ENCODE measurements at places on chromosomes 11 and 22.

DNA sequence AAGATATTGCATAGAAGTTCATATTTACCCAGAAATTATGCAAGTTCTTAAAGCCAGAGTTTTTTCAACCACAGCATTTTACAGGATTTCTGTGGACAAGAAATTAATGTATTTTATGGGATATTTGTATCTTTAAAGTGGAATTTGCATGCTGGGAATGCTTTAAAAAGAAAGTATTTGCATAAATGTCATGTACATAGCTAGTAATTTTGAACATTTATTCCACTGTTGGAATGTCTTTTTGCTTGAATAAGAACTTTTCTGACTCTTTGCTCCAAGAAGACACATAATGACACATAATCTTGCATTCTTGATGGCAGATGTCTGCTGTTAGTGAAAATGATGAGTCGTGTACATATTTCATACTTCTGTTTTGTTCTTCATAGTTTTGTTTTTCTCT, 66.6 kb downstream of the ATXN10 start:
- no peak for DNase-seq

DNA sequence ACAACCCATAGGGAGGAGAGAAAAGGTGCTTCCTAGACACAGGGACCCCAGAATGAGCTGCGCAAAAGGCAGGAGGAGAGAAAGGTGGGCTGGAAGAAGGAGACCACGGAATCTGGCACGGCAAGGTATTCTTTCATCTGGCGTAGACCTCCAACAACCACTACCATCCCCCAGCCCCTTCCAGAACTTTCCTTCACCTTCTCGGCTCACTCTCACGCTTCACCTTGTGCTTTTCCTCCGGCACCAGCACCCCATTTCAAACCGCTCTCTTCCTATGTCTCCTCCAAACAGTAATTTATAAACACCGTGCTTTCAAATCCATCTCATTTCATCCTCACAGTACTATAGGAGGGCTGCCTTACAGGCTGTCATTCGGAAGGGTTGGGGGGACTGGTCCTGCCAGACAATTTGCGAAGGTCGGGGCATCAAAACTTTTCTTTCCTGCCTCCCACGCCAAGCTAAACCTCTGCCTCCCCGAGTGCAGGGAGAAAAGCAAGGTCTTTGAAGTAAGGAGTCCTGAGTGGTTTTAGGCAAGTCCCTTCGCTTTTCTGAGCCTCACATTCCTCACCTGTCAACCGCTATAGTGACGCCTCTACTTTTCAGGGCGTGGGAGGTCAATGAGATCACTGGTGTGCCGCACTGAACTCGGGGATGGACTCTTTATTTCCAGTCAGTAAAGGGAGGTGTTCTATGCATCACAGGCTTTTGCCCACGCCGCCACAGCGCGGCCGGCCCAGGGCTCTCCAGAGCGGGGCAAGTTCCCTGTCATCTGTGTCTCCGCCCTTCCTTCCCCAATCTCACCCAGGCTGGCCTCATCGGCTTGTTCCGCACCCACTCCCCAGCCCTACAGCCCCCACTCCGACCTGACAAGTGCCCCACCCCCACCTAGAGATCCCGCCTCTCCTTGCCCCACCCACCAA, 800 bp downstream of the KCTD21 start:
- no peak for DNase-seq

DNA sequence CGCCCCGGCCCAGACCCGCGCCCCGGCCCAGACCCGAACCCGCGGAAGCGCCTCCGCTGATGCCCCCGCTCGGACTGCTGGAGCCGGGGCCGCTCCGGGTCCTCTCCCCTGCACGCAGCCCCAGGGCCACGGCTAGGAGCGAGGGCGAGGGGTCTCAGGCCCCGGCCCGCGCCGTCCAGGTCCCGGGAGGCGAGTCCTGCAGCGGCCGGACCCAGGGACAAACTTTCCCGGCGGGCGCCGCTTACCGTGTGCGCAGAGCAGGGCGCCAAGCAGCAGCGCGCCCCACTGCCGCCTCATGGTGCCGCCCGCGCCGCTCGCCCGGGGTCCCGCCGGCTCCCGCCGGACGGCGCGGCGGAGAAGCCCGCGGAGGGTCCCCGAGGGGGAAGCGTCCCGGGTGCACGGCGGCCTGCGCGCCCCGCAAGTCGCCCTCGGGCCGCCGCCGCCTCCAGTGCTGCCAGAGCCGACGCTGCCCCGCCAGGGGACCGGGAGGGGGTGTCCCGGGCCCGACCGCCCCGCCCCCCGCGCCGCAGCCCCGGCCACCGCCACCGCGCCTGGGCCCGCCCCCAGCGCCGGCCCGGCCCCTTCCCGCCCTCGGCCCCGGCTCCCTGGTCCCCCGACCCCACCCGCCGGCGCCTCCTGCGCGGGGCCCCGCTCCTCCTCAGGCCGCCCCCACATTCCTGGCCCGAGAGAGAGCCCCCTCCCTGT, at the start of gene LRP4:
TSS of gene LRP4 (minus strand) at position 468 of the 705 bp plus-strand sequence. CDS start at position 297, 171 bp downstream.
- peak; percentile 51 for DNase-seq

DNA sequence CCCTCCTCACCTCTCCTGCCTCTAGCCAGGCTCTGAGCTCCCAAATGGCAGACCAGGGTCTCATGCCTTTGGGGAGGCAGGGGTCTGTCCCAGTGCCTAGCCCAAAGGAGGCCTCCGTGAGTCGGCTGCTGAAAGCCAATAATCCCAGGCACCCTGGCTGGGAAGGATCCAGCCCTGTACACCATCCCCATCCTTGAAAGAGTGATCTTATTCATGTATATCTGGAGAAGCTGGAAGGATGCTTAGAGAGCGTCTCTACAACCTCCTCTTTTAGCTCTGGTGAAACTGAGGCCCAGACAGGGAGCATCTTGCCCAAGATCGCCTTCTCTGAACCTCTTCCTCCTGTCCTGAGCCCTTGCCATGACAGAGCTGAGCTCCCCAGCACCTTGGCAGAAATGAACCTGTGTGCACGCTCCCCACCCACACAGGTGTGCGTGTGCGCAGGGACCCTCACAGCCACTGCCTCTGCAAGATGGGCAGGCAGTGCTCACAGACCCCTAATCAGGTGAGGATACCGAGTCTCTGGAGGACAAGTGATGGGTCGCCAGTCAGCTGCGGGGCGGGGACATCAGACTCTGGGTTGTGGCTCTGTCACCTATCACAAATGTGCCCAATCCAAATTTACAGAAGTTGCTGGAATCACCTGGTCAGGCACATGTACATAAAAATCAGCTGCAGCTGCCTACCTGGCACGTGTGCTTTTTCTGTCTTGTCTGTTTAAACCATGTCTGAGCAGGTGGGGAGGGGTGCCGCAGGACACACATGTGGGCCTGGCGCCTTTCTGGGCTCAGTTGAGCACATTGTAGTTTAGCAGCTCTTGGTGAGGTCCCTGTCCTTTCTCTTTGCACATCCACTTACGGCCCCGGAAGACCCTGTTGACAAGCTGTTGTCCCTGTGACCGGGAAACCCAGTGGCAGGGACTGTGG, 49.3 kb upstream of the WNT7B start:
- DNase-seq = no peak

GRCh38 chr11:17954395-17955252, 58.2 kb downstream of the SERGEF start:
- DNase-seq = no peak

DNA sequence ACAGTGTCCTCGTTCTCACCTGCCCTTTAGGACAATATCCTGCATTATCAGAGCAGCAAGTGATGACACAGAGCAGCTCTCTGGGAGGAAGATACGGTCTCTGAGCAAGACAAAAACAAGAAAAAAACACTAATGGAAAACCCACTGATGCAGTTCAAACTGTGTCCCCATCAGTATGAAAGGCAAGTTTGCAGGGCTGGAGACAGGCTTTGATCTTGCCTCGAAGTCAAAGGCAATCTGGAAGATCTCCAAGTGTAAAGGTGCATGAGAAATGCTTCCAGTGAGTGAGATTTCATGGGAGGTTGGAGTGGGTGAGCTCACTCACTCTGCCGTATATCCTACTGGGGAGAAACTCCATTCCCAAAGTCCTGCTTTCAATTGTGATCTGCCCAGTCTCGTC, 157.5 kb downstream of the KIRREL3 start:
- no peak for DNase-seq

GRCh38 chr11:133082453-133082781, 449.9 kb downstream of the OPCML start:
- peak; percentile 20 for DNase-seq

DNA sequence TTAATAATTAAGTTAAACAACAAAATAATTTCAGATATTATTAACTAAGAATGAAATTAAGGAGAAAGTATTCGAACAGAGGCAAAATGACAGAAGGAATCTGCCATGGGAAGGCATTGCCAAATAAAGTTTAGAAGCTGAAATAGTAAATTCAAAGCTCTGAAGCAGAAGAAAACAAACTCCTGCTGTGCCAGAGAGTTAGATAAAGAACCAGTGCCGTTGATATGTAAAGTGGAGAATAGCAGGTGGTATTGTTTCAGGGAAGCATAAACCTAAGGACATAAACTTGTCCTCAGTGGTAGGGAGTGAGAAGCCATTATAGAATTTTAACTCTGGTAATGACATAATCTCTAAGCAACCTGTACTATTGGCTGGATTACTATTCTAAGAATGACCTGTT, 2.7 kb upstream of the HBG2 start:
- no peak for DNase-seq

- no peak for DNase-seq
Measured at GRCh38 chr11:7545611-7546010, 31.8 kb downstream of the PPFIBP2 start.

- no peak for DNase-seq
Measured at GRCh38 chr11:29336727-29337575, 679.9 kb downstream of the KCNA4 start.

GRCh38 chr22:44538051-44538450, 40.0 kb upstream of the RTL6 start:
- no peak for DNase-seq

GRCh38 chr11:93219440-93219839, 21.6 kb upstream of the SLC36A4 start:
- DNase-seq = no peak

GRCh38 chr22:17241576-17242330, 22.5 kb upstream of the ADA2 start:
- DNase-seq = no peak

- no peak for DNase-seq
Measured at GRCh38 chr11:114889594-114890011, 211.3 kb downstream of the NXPE2 start.

DNA sequence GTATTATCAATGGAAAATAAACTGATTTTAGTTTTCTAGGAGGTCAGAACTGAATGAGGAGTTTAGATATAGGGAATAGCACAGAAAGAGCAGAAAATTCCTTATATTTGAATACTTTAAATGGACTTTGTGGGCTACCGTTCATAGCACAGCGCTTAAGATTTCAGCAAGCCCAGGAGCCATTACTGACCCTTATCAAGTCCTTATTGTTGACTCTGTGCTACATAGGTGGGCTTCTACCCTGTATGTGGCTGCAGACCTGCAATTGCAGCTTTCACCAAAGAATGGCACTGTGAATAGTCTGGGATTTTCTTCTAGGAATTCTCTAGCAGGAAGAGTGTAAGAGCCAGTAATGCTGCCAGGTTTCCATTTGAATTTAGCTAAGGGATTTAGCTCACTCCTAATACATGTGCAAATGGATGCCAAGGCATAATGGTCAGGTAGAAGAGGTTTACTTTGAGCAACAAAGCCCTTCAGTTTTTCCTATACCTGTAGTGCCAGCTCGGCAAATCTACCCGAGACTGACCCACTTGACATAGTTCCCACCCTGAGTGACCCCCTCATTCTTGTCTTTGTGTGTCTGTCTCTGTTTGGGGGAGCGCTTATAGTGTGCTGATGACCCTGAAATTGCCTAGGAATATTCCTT, 42.5 kb upstream of the DLAT start:
- no peak for DNase-seq

- no peak for DNase-seq
Measured at GRCh38 chr22:28574159-28574788, 105.4 kb downstream of the TTC28 start.

DNA sequence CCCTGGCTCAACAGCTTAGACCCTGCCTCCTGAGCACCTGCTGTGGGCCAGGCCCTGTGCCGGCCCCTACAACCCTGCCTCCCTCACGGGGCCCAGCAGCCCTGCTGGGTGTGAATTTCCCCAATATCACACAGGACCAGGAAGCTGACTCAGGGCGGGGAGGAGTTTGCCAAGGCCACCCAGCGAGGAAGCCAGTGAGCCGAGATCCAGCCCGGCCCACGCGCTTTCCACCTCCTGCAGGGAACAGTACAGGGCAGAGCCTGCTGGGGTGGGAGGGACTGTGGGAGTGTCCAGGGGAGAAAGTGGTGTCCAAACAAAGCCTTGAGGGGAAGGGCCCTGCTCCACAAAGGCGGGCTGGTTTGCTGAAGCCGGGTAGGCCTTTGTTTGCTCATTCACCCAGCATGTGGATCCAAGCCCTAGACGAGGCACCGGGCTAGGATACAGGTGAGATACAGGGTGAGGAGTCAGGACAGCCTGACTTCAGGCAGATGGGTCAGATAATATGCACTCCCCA, 26.8 kb downstream of the RPL3 start:
- DNase-seq = peak; percentile 20

DNA sequence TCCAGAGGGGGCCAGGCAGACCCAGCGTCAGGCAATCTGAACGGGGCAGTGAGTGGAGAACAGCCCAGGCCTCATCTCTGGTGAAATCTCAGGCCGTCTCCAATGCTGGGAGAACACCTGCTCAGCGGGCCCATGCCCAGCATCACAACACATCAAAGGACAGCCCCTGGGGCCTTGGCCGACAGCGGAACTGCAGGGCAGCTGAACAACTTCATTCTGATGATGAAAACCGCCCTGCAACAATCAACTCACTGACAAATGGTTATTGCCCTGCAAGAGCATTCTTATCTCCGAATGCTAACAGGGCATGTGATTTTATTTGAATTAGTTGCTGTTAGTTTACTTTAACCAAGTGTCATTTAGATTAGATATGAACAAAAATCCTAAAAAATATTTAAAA, 14.6 kb downstream of the CELSR1 start:
- DNase-seq = no peak

GRCh38 chr11:70067036-70067435, 11.1 kb upstream of the ANO1 start:
- no peak for DNase-seq

DNA sequence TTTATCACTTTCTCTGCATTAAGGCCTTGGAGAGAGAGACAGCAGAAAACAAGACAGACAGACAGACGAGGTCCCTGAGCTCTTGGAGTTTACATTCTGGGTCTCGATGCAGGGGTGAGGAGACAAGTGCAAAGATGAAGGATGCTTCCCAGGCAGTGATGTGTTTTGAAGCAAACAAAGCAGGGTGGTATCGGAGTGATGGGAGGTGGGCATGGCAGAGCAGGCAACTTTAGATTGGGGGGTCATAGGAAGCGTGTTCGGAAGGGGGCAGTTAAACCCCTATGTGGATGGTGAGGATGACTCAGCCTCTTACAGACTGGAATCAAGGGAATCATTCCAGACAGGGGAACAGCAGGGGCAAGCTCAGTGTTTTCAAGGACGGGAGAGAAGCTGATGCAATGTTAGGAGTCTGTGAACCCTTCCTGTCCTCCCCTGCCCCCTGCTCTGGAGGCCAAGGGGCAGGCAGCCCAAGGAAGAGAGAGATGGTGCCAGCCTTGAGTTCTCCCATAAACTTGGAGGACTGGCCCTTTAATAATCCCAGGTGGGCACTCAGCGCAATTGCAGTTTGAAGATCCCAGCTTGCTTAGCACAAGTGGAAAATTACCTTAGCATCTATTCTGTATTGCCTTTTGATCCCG, 180.2 kb downstream of the CHST1 start:
- no peak for DNase-seq
